ENCODE measurements at places on chromosomes 4 and X. TPM values are rescaled to one million over a fixed set of nuclear protein-coding genes. Genes with fewer than 3 reads are reported as not detected.

Gene ANKRD50
- 84.9 TPM for total RNA-seq

Gene TMEM144
- 4.3 TPM for total RNA-seq

Gene TMPRSS11D
- total RNA-seq, result 0.71 TPM

Gene FAM9C
- total RNA-seq, result not detected

Gene ARHGAP4
- 37.3 TPM for total RNA-seq

Gene ABCG2
- total RNA-seq, result 20.2 TPM

Gene GPRIN3
- 33.2 TPM for total RNA-seq

Gene TKTL1
- 2.3 TPM for total RNA-seq

Gene FGG
- total RNA-seq, result not detected

Gene SMR3B
- not detected for total RNA-seq

Gene POU3F4
- not detected for total RNA-seq

Gene MAP7D2
- 3.0 TPM for total RNA-seq

Gene IL9R
- not detected for total RNA-seq

Measured in camera-type eye (tissue), 1 donor.